ENCODE measurements at places on chromosomes 11 and 22. TPM values are rescaled to one million over a fixed set of nuclear protein-coding genes. Genes with fewer than 3 reads are reported as not detected.

SCUBE2 gene
- 7.5 TPM for total RNA-seq

GRCh38 chr11:68659158-68659921 lies 25.0 kb upstream of the GAL start:
- DNase-seq = no peak

- DNase-seq = peak; percentile 51
Observed at GRCh38 chr22:24768537-24769374, 5.8 kb downstream of the PIWIL3 start.

DNA sequence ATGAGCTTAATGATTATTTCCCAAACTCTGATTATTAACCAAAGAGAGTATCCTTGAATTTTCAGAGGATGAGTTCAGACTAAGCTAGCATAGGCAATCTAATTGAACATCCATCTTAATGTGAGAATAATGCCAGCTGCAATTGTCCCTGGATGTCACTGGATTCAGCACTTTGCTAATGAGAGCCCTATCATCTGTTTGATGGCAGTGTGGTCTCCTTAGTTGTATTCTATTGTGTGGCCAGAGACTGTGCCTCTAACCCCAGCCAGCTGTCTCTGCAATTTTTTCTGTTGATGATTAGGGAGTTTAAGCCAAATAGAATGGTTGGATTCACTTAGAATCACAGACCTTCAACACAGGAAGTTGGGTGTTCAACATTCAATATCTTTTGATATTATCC lies 1249.5 kb downstream of the FAM181B start:
- DNase-seq = no peak

KRTAP5-7 gene
- not detected for total RNA-seq

DNA sequence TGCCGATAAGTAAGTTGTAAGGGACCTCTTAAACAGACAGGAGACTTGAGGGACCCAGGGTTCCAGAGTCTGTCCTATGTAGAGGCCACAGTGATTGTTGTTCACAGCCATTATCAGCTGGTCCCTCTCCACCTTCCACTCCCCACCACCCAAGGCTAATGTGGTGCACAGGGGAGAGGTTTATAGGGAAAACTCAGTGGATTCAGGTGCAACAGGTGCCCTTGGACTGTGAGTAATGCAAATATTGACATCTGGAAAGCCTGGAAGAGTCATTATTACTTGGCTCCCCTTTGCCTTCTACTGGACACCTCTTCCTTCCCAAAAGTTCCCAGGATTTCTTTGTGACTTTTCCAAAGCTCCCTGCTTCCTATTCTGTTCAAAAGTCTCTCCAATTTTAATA lies 441.1 kb upstream of the CCDC90B start:
- no peak for DNase-seq

EXPH5 gene
- total RNA-seq = 0.68 TPM

DNAJB7 gene
- not detected for total RNA-seq

Data from neural crest cell (in vitro differentiated cells).